ENCODE measurements at places on chromosomes 1 and 21.

- DNase-seq: no peak
These were observed 39.8 kb downstream of the HIVEP3 start for GRCh38 chr1:41878911-41879310.

DNA sequence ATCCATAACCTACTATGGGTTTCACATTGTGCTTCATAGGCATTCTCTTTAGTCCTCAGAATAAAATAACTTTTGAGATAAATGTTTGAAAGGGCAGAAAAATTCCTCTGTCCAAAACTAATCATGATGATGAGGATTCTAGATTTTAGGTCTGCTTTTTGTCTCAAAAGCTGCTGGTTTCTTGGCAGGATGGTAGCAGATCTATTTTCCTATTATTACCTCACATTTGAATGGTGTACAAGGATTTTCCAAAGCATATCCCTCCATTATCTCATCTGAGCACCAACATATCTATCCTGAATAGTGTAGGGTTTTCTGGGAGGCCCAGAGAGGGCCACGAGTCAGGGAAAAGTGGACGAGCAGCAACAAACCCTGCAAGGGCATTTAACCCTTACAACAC lies 201.9 kb downstream of the PLPP3 start:
- DNase-seq: no peak

GRCh38 chr1:179195376-179195775 lies 34.1 kb downstream of the ABL2 start:
- no peak for DNase-seq

- DNase-seq: no peak
These were observed 13.4 kb upstream of the WDR26 start for GRCh38 chr1:224447971-224448370.

- no peak for DNase-seq
These were observed 148.1 kb downstream of the FGGY start for GRCh38 chr1:59445040-59445439.

DNA sequence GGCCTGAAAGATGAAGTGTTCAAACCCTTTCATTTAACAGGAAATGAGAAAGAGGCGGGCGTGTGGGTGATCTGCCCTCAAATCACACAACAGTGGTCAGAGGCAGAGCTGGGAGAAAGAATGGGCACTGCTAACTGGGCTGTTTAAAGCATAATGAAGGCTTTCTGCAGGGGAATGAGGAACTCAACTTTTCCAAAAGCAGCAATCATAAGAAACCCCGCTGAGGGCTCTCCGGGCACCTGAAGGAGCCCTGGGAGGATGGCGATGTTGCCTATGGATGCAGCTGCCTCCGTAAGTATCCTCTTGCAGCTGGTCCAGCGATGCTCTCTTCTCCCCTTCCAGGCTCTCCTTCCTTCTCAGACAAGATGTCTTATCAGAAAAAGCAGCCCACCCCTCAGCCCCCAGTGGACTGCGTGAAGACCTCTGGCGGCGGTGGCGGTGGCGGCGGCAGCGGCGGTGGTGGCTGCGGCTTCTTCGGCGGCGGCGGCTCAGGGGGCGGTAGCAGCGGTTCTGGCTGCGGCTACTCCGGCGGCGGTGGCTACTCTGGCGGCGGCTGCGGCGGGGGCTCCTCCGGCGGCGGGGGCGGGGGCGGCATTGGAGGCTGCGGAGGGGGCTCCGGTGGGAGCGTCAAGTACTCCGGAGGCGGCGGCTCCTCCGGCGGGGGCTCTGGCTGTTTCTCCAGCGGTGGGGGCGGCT lies 1.2 kb downstream of the LORICRIN start:
- no peak for DNase-seq

DNA sequence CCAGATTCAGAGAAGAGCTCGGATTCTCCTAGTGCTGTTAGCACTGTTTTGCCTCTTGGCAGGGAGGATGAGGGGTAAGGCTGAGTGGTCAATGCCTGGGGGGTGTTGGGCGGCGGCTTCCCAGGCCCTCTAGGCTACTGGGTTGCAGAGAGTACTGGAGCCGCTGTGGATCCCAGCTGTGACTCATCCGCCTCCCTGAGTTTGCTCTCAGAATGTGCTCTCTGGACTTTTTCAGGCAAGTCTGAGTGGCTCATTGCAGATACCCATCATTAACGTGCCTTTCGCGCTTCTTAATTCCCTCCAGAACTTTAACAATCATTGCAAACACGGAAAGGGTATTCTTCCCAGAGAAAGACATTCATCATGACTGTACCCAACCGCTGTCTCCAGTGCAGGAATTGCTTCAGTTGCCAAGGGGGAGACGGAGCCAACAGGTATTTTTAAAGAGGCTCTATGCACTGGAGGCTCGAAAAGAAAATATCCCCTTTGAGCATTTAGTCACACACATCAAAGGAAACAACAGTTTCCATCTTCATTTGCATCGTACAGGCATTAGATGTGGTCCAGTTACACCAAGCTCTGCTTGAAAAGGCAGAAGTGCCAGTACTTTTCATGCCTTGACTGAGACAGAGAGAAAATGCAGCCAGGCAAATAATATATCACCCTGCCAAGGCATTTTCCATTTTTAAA lies 14.4 kb upstream of the CAMTA1 start:
- DNase-seq: no peak

- DNase-seq: no peak
These were observed 37.7 kb downstream of the VTCN1 start for GRCh38 chr1:117173006-117173405.

GRCh38 chr1:29275435-29275834 lies 39.1 kb downstream of the PTPRU start:
- DNase-seq: no peak

DNA sequence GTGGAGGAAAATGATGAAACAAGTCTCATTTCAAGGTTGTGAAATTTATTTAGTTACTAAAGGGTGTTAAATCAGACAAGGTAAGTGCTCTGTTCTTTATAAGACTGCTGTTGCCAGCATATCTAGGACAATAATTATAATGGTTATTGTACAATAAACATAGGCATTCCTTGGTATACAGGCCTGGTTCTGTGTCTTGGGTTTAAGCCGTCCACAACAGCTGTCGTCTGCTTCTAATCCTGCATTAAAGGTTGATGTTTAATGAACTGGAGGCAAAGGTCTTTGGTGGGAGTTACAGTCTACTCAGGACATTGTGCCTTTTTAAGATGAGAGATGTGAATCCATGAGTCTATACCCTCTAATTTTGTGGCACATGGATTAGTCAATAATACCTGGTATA lies 23.4 kb upstream of the FMO4 start:
- DNase-seq: no peak

GRCh38 chr1:32998997-32999396 lies 34.4 kb upstream of the RNF19B start:
- no peak for DNase-seq

DNA sequence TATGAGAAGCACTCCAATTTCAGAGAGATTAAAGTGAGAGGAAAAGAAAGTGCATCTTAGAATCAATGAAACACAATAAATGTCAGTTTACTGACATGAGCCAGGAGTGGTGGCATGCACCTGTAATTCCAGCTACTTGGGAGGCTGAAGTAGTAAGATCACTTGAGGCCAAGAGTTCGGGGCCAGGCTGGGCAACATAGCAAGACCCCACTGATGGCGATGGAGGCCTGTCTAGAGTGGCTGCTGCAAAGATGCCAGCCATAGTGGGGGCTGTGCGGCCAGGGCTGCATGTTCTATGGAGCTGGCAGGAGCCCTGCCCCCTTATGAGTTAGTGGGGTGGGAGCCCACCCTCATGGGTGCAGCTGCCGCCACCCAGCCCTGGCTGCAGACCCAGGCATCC lies 27.3 kb downstream of the ZCCHC17 start:
- no peak for DNase-seq

DNA sequence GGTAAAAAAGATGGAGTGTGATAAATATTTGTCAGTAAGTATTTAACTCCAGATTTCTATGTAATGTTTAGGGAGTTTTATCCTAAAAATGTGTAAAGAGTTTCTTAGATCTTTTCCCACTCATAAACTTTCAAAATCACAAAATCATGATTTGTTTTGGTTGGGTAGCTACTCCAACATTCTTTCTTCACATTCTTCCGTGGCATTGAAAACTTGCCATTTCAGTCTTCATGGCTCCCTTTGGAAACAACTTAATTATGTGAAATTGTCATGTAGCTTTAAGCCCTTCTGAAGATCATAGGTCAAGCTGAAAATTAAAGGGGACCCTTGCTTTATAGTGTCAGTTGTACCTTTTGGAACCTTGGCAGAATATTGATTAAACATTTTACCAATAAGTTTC lies 73.2 kb downstream of the ADGRL2 start:
- no peak for DNase-seq

DNA sequence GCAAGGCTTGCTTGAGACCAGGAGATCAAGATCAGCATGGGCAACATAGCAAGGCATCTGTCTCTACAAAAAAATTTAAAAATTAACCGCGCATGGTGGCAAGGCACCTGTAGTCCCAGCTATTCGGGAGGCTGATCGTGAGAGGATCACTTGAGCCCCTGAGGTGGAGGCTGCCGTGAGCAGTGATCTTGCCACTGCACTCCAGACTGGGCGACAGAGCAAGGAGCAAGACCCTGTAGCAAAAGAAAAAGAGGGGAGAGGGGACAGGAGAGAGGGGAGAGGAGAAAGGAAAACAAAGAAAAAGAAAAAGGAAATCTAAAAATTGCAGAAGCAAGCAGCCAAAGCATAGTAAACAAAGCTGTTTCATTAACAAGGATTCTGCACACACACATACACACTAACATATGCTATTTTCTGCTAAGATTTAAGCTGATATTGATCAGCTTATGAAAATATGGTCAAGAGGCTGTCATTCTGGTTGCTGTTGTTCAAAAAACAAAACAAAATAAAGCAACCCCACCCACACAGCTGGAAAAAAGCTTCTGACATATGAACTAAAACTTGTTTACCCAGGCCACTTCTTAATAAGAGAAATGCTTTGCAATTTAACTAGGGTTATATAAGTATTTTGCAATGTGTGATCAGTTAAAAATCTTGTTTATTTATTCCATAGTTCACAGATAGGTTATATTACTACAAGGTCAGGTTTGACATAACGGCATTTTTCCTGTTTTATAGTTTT lies 1.8 kb downstream of the ARNT start:
- no peak for DNase-seq

DNA sequence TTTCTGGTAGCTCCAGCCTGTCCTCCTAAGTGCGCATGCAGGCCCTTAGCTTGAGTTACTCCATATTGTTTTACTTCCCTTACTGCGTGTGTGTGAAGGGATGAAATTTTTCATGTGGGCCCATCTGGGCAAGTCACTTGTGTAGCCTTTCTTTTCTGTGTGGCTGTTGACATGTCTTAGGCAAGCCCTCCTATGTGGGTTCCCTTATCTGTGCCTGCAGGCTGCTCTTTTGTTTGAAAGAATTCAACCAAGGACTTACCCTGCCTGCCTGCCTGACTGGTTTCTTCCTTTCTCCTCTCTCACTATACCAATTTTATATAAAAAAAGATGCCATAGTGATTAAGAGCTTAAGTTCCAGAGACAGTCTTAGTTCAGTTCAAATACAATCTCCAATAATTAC lies 249.3 kb downstream of the ATG4C start:
- DNase-seq: no peak

- no peak for DNase-seq
These were observed 148.4 kb downstream of the GPATCH2 start for GRCh38 chr1:217482356-217483102.

- no peak for DNase-seq
These were observed 35.5 kb downstream of the SCAF4 start for GRCh38 chr21:31696424-31696823.

DNA sequence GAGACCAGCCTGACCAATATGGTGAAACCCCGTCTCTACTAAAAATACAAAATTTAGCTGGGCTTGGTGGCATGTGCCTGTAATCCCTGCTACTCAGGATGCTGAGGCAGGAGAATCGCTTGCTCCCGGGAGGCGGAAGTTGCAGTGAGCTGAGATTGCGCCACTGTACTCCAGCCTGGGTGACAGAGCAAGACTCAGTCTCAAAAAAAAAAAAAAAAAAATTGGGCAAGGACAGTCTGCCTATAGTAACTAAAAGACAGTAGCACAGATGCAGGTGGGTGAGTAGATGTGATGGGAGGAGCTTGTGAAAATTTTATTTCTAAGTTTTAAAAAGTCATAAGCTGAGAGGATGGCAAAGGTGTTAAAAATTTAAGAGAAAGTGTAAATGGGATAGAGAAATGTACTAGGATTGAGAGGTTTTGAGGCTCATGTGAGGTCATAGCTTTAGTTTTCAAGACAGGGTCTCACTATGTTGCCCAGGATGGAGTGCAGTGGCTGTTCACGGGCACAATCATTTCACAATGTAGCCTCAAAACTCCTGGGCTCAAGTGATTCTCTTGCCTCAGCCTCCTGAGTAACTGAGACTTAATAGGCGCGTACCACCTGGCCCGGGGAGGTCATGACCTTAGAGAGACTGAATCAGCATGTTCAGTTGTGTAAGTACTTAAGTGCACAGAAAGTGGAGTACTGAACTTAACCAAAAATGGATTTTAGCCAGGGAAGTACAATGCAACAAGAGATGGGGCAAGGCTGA lies 33.7 kb downstream of the PTP4A2 start:
- DNase-seq: no peak

GRCh38 chr1:40625476-40626382 lies 39.8 kb downstream of the RIMS3 start:
- DNase-seq: no peak

DNA sequence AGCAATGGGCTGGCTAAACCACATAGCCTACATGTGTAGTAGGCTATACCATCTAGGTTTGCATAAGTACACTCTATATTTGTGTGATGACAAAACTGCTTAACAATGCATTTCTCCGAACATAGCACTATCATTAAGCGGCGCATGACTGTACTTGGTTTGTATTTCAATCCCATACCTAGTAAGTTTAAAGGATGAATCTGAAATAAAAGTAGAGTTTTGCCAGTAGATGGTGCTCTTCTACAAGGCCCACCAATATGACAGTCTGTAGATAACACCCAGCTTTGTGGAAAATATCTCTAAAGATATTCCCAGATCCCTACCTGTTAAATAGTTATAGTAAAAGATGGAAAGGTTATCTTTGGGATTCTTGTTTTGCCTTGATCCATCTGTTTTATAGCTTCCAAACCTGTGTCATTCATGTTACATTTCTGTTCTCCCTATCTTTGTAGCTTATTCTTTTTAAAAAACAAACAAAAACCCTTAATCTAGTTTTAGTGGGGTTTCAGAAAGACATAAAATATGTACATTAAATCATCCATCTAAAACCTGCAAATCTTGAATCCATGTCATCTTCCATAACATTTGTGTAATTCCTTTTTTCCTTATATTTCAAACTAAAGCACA lies 33.9 kb upstream of the ASPM start:
- DNase-seq: no peak

GRCh38 chr1:117367046-117368025 lies at the start of gene MAN1A2:
Gene MAN1A2, plus strand, starts transcription at chr1:117367449. Its CDS starts 735 bp downstream, at chr1:117368184.
- DNase-seq: peak; percentile 42

- DNase-seq: no peak
These were observed 5.9 kb downstream of the MCOLN3 start for GRCh38 chr1:85042413-85042812.
